ENCODE measurements at places on chromosomes 1 and 21.
A peak's percentile ranks its signal among the peaks of the same experiment; 100 is the strongest.

- DNase-seq: no peak
Measured at GRCh38 chr1:229156872-229157271, 114.0 kb upstream of the RAB4A start.

- no peak for DNase-seq
Measured at GRCh38 chr1:245277276-245277675, 122.5 kb downstream of the KIF26B start.

DNA sequence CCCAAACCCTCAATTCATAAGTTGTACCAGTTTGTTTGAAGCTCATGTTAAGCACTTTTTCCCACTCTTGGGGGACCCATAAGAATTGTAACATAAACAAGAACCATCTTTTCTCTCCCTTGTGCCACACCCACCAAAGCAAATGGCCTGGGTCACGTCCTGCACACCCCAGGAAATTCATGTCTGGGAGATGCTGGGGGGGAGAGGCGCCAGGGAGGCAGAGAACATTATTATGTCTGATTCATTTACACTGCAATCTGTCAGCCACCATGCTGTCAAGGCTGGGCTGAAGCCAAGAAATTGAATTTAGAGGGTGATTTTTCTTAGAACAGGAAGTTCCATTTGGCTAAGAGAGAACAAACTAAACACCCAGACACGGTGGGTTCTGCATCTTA is 37.2 kb upstream of the IPO9 start:
- peak; percentile 89 for DNase-seq

GRCh38 chr1:1013105-1013921 is at the start of gene ISG15:
Gene ISG15 (plus strand): TSS chr1:1013497. CDS start chr1:1013574, 77 bp downstream.
- peak; percentile 85 for DNase-seq
